ENCODE measurements at places on chromosomes 1 and 21.

- DNase-seq = peak; percentile 75
These were observed 143.2 kb upstream of the BACE2 start for GRCh38 chr21:41024746-41025254.

- no peak for DNase-seq
These were observed 45.5 kb downstream of the NME7 start for GRCh38 chr1:169322138-169322537.

DNA sequence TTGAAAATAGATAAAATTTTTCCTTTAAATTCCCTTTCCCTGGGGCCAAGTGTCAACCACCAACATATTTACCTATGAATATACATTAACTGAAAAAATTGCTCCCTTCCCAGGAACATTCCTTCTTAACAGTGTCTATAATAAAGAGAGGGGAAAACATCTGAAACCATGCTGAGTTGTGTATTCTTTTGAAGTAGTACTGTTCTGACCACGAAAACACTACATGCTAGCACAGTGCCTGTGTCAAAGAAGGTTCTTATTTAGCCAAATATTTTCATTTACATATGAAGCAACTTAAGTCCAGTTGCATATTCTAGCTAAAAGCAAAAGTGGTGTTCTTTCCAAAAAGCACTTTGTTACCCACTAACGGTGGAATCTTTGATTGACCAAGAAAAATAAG, 311.2 kb downstream of the VAV3 start:
- no peak for DNase-seq

GRCh38 chr1:71054791-71055190, 7.2 kb upstream of the PTGER3 start:
- DNase-seq = peak; percentile 40

DNA sequence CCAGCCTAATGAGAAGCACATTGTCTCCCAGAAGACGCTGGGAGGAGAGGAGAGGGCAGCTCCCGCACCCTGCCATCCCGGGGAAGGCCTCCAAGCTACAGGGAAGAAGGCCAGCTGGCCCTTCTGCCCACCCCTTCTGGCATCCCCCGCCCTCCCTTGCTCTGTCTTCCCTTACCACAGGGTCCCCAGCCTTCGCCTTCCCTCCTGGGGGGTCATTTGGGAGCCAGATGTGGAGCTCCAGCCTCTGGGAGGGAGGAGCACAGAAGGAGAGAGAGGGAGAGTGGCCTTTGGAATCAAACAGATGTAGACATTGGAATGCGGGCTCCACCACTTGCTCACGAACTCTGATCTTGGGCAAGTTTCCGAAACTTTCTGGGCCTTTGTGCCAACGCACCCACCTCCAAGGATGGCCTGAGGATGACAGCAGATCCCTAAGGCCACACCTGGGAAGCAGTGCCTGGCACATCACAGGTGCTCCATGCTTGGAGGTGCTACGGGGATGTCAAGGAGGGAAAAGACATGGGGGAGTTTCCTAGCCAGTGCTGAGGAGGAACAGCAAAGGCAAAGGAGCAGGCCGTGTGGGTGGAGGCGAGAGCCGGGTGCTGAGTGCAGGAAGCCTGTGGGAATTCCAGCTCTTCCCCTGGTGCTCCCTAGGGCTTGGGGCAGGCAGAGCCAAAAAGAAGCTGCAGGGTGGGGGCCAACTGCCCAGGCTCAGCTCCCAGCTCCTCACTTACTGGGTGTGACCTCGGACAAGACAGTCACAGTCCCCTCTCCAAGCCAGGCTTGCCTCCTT, 23.1 kb upstream of the RSPO1 start:
- no peak for DNase-seq

DNA sequence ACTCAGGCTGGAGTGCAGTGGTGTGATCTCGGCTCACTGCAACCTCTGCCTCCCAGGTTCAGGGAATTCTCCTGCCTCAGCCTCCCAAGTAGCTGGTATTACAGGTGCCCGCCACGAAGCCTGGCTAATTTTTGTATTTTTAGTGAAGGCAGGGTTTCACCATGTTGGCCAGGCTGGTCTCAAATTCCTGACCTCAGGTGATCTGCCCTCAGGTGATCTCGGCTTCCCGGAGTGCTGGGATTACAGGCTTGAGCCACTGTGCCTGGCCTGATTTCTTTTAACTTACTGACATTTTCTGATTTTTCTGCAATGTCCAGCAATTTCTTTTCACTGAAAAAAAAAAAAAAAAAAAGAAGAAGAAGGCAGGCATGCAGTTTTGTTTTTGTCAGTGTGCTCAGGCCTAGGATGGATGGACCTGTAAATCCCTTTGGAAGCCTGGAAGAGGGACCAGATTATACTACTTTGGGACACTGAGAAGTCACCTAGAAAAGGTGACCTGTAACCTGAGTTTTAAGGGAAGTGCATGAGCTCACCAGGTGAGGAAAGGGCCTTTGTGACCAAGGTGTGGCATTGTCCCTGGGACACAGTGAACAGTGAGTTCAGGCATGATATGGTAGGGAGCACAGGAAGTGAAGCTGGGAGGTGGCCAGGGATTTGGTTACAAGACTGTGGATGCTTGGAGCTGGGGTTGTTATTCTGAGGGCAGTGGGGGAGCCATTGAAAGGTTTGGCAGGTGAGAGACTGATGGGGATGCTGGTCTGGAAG, 2.7 kb upstream of the TMEM61 start:
- peak; percentile 78 for DNase-seq

DNA sequence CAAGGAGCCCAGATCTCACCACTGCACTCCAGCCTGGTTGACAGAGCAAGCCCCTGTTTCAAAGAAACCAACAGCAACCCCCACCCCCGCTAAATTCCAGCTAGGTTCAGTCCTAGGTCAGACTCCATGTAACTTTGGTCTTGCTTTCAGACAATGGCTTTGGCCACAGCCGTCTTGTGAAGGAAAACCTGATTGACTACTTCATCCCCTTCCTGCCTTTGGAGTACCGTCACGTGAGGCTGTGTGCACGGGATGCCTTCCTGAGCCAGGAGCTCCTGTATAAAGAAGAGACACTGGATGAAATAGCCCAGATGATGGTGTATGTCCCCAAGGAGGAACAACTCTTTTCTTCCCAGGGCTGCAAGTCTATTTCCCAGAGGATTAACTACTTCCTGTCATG, 12.9 kb downstream of the TOR3A start:
- DNase-seq = peak; percentile 54

DNA sequence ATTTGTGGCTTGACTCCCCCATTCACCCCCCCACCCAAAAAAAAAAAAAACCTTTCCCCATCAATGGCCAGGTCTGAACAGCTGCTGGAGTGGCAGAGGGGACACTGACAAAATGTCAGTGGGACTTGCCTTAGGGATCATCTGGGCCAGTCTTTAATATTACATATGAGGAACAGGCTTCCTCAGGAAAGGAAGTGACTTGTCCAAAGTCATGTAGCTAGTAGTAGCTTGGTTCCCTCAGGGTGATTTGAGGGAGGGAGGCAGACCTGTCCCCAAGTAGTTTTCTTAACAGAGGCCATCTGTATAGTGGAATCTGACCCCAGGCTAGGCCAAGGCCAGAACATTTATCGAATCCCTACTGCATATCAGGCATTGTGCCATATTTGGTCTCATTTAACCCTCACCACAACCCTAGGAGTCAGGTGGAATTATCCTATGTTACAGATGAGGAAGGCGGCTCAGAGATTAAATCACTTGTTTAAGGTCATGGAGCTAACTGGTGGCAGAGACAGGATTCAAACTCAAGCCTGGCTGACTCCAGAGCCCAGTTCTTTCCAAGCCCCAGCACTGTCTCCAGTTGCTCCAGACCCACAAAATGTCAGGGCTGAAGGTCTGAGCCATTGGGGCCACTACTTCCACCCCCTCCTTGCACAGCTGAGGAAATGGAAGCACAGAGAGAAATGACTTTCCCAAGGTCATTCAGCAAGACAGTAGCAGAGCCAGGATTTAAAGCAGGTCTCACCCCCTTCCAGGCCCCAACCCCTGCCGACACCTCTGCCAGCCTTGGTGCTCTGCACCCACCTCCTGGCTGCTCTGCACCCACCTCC, 10.4 kb downstream of the ZBTB7B start:
- no peak for DNase-seq

DNA sequence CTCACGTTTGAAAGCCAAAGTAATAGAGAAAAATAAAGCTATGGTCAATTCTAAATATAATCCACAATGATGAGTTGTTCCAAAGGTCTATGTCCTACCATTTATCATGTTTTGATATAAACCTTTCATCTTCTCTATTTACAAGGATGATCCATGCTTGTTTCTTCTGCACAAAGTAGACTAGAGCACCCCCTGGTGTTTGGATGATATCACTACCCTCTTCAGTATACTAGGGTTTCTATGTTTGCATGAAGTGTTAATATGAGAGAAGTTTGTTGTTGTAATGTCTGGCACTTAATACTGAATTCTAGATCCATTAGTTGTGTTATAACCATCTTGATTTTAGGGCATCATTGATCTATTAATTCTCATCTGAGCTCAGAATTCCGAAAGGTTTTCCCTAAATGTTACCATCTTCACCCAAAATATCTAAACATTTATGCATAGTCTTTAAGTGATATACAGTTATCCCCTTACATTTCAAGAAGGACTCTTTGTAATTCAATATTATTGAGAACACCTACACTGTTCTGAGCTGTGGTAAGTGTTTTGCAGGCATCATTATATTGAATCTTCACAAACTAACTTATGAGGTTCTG, 21.1 kb downstream of the CLDN8 start:
- peak; percentile 78 for DNase-seq

- DNase-seq = no peak
These were observed 33.8 kb upstream of the NFASC start for GRCh38 chr1:204836856-204837255.

Measured in DMS53 (cell line).